ENCODE measurements at places on chromosomes 3 and 15.

DNA sequence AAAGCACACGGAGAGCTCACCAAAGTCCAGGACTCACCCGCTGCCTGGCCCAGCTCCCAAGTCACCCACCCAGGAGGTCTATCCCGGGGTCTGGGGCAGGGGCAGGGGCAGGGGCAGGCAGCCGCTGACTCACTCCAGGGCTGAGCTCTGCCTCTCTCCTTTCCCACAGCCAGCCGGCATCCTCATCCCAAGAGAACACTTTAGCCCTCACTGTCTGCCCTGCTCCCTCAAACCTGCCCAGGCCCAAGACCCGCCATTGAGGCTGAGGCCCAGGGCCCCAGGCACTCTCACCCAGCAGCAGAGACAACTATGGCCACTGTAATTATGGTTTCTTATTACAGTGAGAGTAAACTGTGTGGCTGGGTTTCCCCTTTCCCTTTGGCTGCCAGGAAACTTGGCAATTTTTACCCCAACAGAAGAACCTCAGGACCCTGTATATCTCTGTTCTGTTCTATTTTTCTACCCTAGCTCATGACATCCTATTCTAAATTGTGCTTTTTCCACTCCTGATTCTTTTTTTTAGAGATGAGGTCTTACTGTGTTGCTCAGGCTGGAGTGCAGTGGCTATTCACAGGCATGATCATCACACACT is 53.0 kb downstream of the IQSEC1 start:
- no peak for DNase-seq

GRCh38 chr15:91515188-91515754 is 338.2 kb upstream of the SLCO3A1 start:
- DNase-seq = no peak

DNA sequence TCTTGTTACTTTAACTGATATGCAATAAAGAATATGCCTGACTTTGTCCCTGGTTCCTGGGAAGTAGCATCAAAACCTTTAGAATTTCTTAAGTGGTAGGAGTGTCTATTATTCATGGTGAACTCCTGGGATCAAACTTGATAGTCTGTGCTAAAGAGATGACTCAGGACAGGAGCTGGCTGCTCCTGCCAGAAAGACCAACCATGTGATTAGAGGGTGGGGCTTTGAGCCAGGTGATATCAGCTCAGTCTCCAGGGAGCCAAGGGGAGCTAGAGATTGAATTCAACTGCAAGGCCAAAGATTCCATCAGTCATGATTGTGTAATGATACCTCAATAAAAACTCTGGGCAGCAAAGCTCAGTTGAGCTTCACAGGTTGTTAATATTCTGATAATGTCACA is 20.6 kb upstream of the TMC3 start:
- no peak for DNase-seq

GRCh38 chr3:39849992-39850715 is 40.7 kb downstream of the MYRIP start:
- no peak for DNase-seq

- DNase-seq = no peak
These were observed 25.2 kb upstream of the RHCG start for GRCh38 chr15:89521605-89522004.

GRCh38 chr3:125478326-125478725 is 41.7 kb downstream of the SNX4 start:
- DNase-seq = peak; percentile 72

DNA sequence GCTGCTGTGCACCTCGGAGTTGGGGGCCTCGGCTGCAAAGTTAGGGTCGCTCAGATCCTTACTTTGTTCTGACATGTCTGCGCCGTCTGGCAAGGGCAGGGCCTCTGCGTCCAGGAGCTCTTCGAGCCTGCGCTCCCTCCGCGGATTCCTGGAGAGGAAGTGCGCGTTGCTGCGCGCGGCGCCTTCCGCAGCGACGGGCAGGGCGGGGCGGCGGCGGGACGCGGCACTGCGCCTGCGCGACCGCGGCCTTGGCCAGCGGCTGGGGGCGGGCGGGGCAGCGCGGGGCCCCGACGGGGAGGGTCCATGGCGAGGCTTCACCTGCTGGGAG is at the start of gene NDN:
NDN (minus strand) TSS at position 163 of the 328 bp plus-strand sequence; CDS start at position 75, 88 bp downstream.
- DNase-seq = peak; percentile 9

DNA sequence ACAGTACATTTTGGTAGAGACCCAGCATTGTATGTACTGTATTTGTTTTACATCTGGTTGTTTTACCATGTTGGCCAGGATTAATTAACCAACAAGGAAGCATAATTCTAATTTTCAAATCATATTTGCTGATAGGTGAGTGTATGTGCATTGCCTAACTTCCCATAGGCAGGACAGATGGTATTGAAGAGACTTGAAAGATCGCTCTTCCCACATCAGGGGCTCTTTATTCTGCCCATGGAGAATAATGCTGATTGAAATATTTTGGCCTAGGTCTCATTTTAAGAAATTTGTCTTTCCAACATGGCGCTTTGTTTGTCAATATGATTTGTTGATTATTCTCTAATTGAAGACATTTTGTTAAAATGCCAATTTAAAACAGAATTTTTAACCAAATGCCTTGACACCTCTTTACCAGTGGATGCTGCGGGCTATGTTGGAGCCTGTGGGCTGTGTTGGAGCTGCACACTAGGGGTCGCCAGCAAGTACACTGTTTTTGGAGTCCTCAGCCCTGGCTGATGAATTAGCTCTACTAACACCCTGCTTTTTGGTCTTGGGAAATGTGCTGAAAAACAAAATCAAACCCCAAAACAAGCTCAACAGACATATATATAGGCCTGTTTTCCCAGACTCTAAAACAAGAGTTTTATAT is 5.3 kb downstream of the P2RY12 start:
- DNase-seq = peak; percentile 17

- peak; percentile 18 for DNase-seq
These were observed 79.2 kb downstream of the PLSCR2 start for GRCh38 chr3:146390006-146390772.

DNA sequence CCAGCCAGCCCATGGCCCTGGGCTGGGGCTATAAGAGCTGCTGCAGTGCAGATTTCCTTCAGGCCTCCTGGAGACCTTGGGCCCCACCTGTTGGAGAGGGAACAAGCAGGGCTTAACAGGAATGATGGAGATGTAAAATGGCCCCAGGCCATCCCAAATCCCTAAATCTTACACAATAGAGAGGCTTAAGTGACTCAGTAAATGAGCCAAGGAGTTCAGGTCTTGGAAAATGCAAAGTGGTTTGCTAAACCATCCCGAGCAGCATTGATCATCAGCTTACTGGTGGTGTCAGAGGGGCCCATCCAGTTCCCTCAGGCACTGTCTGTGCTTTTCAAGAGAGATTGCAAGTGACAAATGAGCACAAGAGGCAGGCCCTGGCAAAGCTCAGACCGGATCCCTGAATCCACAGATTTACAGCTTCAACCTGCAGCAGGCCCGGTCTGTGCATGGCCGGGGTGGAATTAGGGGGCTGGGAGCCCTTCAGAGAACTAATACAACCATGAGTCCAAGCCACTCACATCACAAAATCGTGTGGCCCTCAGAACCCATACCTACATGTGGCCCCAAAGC is 325.4 kb downstream of the UACA start:
- no peak for DNase-seq

Measured in LHCN-M2 (cell line).